ENCODE measurements at places on chromosomes 2 and 18. TPM values are rescaled to one million over a fixed set of nuclear protein-coding genes. Genes with fewer than 3 reads are reported as not detected.

DNA sequence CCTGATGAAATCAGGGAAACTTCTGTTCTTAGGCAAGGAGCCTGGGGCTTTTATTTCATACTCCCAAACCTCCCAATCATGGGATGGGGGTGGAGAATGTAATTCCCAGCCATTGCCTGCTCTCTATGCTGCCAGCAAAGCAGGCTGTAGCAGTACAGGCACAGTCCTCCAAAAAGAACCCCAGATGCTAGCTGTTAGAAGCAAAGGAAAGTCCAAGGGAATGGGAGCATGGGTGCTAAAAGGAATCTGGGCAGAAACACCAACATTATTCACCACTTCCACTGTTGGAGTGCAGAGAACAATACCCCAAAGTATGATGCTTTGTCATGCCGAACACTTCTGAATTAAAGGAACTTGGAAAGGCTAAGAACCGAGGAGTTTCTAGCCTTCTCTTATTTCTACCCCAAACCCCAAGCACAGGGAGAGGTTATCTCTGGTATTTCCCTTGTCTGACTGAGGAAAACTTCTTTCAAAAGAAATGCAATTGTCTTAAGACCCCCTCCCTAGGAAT, 24.7 kb downstream of the MDH1 start:
- no peak for DNase-seq

Gene PLA2R1
- 1.7 TPM for total RNA-seq

DNA sequence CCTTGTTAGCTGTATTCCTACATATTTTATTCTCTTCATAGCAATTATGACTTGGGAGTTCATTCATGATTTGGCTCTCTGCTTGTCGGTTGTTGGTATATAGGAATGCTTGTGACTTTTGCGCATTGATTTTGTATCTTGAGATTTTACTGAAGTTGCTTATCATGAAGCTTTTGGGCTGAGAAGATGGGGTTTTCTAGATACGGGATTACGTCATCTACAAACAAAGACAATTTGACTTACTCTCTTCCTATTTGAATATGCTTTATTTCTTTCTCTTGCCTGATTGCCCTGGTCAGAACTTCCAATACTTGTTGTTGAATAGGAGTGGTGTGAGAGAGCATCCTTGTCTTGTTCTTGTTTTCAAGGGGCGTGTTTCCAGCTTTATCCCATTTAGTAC, 569.8 kb upstream of the NRXN1 start:
- DNase-seq: no peak

Gene DSC2
- total RNA-seq: 5.9 TPM

DNA sequence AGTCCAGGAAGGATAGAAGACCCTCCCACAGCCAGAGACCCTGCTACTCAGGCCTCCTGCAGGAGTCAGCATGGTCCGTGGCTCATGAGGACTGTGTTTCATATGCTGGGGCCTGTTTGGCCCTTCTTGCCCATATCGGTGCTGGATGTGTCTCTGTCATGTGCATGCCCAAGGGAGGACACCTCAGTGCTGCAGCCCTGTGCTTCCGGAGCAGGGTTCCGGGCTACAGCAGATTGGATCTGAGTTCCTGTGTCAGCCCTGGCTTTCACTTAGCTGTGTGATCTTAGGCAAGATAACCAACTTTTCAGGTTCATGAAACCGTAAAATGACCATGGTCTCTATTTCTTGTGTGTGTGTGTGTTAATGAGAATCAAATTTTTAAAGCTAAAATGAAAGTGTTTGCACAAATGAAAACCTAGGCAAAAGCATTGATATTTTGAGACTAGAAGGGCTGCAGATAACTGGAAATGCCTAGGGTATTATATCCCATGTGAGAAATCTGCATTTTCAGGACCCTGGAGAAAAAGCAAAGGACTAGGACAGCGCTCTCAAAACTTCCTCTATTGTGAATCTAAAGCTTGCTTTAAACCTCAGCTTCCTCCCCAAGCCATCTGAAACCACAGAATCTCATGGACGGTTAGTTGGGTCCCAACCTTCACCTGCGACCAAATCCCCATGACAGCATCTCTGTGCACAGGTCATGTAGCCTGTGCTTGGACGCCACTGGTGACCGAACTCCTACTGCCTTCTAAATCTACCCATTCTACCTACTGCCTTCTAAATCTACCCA, 58.8 kb upstream of the CAPN13 start:
- no peak for DNase-seq

DNA sequence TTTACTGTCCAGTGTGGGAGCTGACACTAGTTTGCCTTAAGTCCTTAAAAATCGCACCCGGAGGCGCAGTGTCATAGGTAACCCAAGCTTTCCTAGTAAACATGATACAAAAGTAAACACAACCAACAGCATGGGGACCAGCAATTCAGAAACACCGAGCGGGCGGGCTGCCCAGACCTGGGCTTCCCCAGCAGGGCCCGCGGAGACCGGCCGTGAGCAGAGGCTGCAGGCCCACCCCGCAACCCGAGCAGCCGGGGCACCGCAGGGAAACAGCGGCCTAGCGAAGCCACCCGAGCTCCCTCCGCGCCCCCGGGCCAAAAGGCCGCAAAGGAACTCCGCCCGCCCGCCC, 296 bp downstream of the TTC21B start:
- no peak for DNase-seq

Gene DNAH7
- 16.5 TPM for total RNA-seq

GRCh38 chr2:102237176-102237575, 50.4 kb downstream of the IL1RL2 start:
- DNase-seq: no peak

GRCh38 chr2:18597618-18598017, 8.2 kb upstream of the NT5C1B start:
- DNase-seq: no peak

Gene LIPG
- total RNA-seq: 18.2 TPM

- DNase-seq: no peak
Measured at GRCh38 chr2:1721706-1722646, 22.3 kb downstream of the PXDN start.

GRCh38 chr2:122564843-122565242, 809.4 kb downstream of the TSN start:
- no peak for DNase-seq

Gene SLC9A4
- 0.62 TPM for total RNA-seq

DNA sequence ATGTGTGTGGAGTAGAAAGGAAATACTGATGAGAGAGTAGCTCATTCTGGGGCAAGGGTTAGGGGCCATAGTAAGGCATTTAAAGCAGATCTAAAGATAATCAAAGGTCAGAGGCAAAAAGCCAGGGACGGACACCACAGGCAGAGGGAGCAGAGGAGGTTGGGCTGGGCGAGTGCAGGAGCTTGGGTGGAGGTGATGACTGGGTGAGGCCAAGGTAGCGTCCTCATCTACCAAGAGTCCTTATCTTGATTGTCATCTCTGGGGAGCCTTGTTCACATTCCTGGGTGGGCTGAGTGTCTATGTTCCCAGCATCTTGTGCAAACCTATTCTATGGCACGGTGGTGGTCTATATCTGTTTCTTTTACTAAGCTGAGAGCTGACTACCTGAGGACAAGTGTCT, 26.1 kb upstream of the SAG start:
- DNase-seq: no peak

Gene LPIN2
- total RNA-seq: 39.9 TPM

- no peak for DNase-seq
Measured at GRCh38 chr2:216056739-216057138, 24.9 kb downstream of the PECR start.

GRCh38 chr2:159713631-159714246, 1.4 kb downstream of the MARCHF7 start:
- no peak for DNase-seq

Gene ACMSD
- total RNA-seq: not detected

- DNase-seq: no peak
Measured at GRCh38 chr2:216583606-216584005, 49.6 kb upstream of the IGFBP2 start.

DNA sequence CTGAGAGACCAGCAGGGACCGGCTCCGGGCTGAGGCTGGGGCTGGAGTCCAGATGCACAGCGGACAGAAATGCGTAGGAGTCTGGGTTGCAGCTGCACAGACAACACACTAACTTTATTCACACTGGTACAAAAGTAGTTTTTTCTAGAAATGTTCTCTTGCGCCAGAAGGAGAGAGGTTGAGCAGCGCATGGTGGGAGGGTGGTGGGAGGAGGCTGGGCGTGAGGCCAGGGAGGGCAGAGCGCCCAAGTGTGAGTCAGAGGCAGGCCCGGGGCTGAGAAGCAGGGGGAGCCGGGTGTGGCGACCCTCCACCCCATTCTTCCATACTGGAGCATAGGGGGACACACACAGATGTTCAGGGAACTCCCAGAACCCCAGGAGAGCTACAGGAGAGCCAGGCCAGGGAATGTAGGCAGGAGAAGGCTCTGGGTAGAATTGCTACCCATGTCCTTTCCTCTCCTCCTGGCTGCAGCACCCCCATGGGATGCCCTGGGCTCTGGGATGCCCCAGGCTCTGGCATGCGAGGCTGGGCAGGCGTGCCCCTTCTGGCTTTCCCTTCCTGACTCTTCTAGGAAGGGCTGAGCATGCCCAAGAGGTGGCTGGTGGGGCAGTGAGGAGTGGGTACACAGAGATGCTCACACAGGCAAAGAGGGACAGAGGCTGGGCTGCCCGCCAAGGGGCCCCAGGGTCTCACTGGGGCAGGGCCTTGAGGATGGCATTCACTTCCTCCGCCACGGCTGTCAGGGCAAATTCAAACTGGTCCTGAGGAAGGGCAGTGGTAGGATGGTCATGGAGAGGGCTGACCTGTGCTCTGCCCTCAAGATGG, 10.6 kb downstream of the DNAJB2 start:
- peak; percentile 83 for DNase-seq

- DNase-seq: no peak
Measured at GRCh38 chr2:75381032-75381431, 179.7 kb downstream of the EVA1A start.

Gene RAMP1
- 2.7 TPM for total RNA-seq

Gene C2orf80
- total RNA-seq: 28.7 TPM

Gene NXPH2
- 30.4 TPM for total RNA-seq

Gene UPP2
- 1.7 TPM for total RNA-seq

- no peak for DNase-seq
Measured at GRCh38 chr2:146413086-146413610, 1431.7 kb upstream of the ACVR2A start.

Gene MROH2A
- total RNA-seq: not detected

DNA sequence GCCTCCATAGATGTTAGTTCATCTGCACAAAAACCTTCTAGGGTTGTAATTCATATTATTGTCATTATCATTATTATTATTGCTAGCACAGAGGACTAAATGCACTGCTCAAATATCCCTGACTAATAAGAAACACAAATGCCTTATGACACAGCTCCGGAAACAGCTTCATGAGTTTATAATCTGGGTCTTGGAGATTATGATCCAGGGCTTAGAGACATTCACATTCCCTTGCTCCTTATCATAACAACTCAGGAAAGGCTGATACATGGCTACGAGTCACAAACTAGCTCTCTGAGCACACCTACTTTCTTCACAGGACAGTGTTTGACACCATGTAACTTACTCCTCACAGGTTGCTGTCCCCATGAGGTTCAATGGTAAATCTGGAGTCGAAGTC, 102.2 kb upstream of the TTC39C start:
- DNase-seq: no peak

Gene FAHD2A
- 8.7 TPM for total RNA-seq

Gene NAT8
- total RNA-seq: not detected

Gene CCDC142
- 35.6 TPM for total RNA-seq

Gene MLPH
- 0.94 TPM for total RNA-seq

Gene DSG2
- total RNA-seq: 3.3 TPM

DNA sequence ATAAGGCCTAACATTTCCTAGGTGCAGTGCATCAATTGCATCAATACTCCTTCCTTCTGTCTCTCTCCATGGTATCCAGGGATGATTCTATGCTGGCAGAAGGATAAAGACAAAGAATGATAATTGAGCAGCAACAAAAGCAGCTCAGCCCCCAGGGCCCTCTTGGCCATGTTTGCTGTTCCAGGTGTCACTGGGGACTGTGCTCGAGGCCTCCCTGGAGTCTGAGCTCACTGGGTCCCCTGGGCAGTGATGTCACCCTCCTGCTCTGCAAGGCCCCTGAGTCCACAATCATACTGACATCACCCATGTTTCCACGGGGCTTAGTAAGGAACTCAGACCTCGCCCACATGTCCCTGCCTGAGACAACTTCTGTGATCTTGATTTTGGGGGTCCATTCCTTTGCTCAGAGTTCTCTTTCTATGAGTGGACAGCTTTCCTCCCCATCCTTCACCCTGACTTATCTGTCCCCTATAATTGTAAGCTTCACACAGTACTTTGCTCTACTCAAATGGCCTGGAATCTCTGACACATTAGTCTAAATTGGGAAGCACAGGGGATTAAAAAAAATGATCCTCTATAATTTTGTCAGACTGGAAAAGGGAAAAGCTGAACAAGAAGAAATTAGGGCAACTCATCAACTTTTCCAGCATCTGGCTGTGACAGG, 15.8 kb upstream of the EXOC6B start:
- no peak for DNase-seq

Gene ASTL
- not detected for total RNA-seq

- DNase-seq: no peak
Measured at GRCh38 chr2:64860276-64860885, 128.8 kb upstream of the SLC1A4 start.

Gene SPATA3
- not detected for total RNA-seq

DNA sequence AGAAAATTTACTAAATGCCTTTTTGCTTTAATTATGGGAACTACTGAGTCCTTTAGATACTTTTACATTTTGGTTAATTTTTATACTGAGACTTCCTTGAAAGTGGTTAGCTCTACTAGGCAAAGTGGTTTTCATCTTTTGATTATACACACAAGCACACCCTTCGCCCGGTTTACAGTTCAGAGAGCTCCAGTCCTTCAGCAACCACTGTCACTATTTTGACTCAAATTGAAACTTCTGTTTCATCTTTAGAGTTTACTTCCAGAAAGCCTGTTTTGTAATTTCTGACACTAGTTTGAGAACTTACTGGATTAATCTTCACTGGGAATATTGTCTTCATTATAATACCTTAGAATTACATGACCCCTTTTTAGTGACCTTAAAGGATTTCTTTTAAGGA, 140.3 kb upstream of the FOSL2 start:
- no peak for DNase-seq

- DNase-seq: no peak
Measured at GRCh38 chr2:209424199-209424701, 403 bp downstream of the MAP2 start.

Gene FECH
- total RNA-seq: 24.3 TPM

DNA sequence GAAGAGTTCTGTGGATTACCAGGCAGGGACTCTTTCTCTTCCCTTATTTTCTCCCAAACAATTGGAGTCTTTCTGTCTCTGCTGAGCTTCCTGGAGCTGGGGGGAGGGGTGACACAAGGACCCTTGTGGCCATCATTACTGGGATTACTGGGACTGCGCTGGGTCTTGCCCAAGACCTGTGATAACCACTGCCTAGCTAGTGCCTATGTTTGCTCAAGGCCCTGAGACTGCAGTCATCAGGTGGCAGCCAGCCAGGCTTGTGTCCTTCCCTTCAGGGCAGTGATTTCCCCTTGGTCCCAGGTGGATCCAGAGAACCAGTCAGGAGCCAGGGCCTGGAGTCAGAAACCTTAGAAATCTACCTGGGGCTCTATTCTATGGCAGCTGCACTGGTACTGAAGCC, 355.6 kb downstream of the PARD3B start:
- no peak for DNase-seq

Data from occipital lobe (tissue), 3 donors.